ENCODE measurements at places on chromosomes 7 and 10.

DNA sequence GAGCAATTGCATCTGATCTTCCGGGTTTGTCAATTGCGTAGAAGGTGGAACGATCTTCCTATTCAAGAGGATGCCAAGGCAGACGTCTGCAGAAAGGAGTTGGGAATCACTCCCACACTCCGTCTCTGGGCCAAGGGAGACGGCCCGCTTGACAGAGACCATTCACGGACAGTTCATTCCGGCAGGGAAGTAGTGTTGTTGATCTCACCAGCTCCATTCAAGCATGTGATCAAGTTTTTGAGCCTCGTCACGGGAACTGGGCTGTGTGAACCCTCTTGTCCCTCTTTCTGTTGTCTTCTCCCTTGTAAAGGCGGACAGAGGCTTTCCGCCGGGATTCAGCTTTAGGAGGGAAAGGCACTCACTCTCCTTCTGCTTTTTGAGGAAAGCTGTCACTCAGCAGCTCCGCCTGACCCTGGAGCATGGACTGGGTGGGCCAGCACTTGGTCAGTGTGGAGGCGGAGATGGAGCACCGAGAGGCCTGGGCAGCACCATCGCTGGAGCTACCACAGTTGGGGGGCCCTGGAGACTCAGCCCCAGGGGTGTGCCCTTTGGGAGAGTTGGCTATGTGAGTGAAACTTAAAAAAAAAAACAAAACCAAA lies 44.9 kb downstream of the SPDYE5 start:
- no peak for DNase-seq

DNA sequence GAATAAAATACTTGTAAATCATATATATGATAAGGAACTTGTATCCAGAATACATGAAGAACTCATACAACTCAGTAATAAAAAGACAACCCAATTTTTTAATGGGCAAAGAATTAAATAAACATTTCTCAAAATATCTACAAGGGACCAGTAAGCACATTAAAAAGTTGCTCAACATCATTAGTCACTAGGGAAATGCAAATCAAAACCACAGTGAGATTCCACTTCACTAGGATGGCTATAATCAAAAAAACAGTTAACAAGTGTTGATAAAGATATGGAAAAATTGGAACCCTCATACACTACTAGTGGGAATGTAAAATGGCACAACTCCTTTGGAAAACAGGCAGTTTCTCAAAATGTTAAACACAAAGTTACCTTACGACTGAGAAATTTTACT lies 40.3 kb upstream of the YAE1 start:
- DNase-seq = no peak

DNA sequence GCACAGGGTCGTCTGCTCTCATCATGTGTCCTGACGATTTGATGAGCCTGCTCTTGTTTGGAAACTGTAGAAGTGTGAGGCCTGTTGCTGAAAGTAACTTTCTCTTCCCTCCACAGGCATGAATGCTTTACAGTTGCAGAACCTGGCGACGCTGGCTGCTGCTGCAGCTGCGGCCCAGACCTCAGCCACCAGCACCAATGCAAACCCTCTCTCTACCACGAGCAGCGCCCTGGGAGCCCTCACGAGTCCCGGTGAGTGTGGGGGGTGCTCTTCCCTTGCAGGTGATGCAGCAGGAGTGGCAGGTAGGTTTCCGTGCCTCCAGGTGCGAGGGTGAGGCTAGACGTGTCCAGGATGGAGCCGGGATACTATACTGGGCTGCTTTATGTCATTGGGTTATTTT lies 270.6 kb downstream of the CELF2 start:
- DNase-seq = no peak

GRCh38 chr7:97018791-97019531 lies 5.7 kb downstream of the DLX5 start:
- no peak for DNase-seq

DNA sequence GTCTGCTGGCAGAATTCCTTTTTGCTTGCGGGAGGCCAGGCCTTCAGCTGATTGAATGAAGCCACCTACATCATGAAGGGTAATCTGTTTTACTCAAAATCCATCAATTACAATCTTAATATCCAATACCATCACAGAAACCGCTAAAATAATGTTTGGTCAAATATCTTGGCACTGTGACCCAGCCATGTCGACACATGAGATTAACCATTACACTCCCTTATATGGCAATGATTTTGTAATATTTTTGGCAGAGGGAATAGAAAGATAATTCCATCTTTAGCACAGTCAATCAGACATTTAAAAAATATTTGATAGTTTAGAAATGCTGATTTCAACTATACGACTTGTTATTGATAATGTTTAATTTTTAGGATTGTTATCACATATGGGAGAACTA lies 36.5 kb upstream of the SLC39A12 start:
- no peak for DNase-seq

- no peak for DNase-seq
Observed at GRCh38 chr7:47446871-47447466, 134.9 kb downstream of the TNS3 start.

DNA sequence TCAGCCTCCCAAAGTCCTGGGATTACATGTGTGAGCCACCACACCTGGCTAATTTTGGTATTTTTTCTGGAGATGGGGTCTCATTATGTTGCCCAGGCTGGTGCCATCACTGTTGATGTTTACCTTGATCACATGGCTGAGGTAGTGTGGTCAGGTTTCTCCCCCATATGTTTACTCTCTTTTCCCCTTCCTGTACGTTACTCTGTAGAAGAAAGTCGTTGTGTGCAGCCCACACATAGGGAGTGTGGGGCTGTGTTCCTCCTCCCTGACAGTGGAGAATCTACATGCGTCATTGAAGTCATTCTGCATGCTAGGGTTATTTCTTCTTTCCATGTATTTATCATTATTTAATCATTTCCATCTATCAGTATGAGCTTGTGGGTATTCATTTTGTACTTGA lies 16.3 kb upstream of the ORAI2 start:
- DNase-seq = no peak

DNA sequence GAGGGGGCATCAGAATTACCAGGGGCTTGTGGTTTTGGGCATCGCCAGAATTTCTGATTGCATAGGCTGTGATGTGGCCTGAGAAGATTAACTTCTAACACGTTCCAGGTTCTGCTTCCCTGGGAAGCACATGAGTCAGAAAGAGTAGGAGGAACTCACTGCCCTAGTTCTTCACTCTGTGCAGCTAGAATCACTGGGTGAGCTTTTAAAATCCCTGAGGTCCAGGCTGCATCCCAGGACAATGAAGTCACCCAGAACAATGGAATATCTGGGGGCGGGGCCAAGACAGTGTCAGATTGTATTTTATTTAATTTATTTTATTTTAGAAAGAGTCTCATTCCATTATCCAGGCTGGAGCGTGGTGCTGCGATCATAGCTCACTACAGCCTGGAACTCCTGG lies 636.5 kb downstream of the CALN1 start:
- no peak for DNase-seq

- no peak for DNase-seq
Observed at GRCh38 chr7:75925717-75926435, 10.9 kb downstream of the POR start.

DNA sequence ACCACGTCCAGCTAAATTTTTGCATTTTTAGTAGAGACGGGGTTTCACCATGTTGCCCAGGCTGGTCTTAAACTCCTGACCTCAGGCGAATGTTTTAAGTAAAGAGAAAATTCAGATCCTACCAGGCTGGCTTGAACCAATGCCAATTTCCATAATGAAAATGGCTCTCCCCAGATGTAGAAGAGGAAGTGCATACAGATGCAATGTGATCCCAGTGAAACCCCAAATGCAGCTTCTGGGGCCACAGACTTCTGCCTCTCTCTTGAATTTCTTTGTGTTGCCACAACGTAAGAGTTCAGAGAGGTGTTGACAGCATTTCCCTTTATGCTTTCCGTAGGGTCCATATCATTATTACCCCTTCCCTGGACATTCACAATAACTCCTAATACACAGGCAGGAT lies 29.6 kb upstream of the GOT1 start:
- no peak for DNase-seq

DNA sequence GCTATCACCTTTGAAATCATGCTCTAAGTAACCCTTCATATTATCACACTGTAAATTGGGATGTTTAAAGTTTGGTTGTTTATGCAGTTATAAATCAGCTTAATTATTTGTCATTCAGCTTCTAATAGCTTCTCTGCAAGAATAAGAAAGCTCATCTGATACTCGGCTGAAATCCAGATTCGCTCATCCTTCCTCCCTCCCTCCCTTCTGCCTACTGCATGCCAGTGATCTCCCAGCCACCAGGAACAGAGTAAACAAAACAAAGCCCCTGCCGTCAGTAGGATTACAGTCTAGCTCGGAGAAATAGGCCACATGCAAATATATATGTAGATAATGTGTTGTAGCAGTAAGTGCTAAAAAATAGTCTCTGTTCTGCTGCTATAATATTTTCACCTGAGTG lies 211.8 kb downstream of the NSUN6 start:
- no peak for DNase-seq

DNA sequence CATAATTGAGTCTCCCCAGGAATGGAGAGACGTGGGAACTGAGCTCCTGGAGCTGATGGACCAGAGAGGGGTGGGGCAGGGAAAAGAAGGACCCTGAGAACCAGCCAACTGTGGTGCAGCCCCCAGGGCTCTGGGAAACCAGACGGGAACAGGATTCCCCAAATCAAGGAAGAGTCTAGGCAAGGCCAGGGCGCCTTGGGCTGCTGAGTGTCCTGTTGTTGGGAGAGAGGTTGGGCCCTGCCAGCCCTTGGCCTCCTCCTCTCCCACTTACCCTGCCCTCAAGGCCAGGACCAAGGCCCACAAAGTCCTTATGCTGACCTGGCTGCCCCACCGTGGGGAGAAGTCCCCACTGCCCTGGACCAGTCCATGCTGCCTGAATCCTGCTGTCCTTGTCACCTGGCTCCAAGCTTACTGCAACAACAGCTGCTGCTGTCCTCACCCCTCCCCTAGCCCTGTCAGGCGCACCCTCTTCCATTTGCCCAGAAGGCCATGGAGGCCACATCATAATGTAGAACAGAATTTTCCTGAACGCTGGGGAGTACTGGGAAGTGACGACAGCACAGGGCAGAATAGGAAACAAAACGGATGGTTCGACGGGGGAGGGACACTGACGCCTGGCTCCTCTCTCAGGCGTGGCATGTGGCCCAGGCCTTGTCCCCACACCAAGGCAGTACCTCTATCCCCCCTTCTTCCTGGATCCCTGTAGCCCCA lies 132.9 kb upstream of the ZMIZ1 start:
- no peak for DNase-seq

- no peak for DNase-seq
Observed at GRCh38 chr7:39582536-39582935, 16.3 kb downstream of the YAE1 start.
